ENCODE measurements at places on chromosomes 13 and 19. TPM values are rescaled to one million over a fixed set of nuclear protein-coding genes. Genes with fewer than 3 reads are reported as not detected.

Gene NEK5
- total RNA-seq = 0.44 TPM

Gene SLC25A42
- 10.6 TPM for total RNA-seq

DNA sequence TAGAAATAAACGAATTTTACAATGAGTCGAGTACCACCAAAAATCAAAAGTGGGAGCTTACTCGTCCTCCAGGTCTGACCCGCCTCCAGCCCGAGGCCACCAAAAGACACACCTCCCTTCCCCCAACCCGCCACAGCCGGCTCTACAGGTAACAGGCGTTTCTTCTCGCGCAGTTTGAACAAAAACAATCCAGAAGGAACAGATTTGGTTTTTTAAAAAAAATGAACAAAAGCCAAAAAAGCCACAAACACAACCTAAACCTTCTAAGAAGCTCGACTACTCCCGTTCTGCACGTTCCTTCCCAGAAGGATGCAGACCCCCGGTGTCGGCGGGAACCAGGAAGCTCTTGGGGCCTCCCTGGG is 671 bp downstream of the ZDHHC20 start:
- H3K27ac ChIP-seq = peak overlapping the region; percentile 87
- H3K4me3 ChIP-seq = peak overlapping the region; percentile 93
- peaks cover 18% of the 10 kb centered on the region for H3K36me3 ChIP-seq
- DNase-seq = peak; percentile 75
- peaks cover 26% of the 10 kb centered on the region for H3K4me1 ChIP-seq

DNA sequence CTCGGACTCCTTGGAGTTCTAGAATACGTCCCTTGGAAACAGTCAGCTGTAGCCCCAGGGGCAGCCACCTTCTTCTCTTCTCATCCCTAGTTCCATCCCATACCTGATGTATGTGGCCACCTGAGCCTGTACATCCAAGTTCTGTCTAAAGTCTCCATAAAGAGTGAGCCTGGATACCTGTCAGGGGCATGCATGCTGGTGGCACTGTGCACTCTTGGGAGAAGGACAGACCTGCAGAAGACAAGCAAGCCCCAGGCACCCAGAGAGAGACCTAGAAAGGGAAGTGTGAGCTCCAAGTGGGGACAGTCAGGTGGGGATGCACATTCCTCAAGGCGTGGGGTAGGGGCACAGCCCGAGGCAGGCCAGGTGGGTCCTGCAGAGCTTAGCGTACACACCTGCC is 21.4 kb downstream of the SIAH3 start:
- no peak overlapping the region for H3K27ac ChIP-seq
- H3K27me3 ChIP-seq = no peaks in the 10 kb centered on the region
- H3K36me3 ChIP-seq = no peaks in the 10 kb centered on the region
- H3K4me3 ChIP-seq = no peak overlapping the region

- no peaks in the 10 kb centered on the region for H3K4me1 ChIP-seq
- H3K36me3 ChIP-seq = no peaks in the 10 kb centered on the region
- H3K27ac ChIP-seq = no peak overlapping the region
- no peak for DNase-seq
Observed at GRCh38 chr13:24076636-24077035, 83.9 kb upstream of the SPATA13 start.

Measured in activated CD4-positive, alpha-beta T cell treated with anti-CD3 and anti-CD28 coated beads for 36 hours (primary cell).